Naive B cell (primary cell): ENCODE measurements at places on chromosomes 2 and 18. TPM values are rescaled to one million over a fixed set of nuclear protein-coding genes. Genes with fewer than 3 reads are reported as not detected.

FOXI3 gene
- polyA plus RNA-seq = not detected

ASAP2 gene
- polyA plus RNA-seq = not detected

C2orf72 gene
- polyA plus RNA-seq = not detected

GLB1L gene
- not detected for polyA plus RNA-seq

GRCh38 chr2:9473985-9474360 lies 378 bp upstream of the IAH1 start:
- H3K4me1 ChIP-seq = peaks cover 18% of the 10 kb centered on the region
- no peak for DNase-seq
- H3K4me3 ChIP-seq = peak overlapping the region; percentile 89
- no peaks in the 10 kb centered on the region for H3K36me3 ChIP-seq
- H3K27me3 ChIP-seq = no peaks in the 10 kb centered on the region

GRCh38 chr18:11651899-11652298 lies 37.2 kb upstream of the GNAL start:
- no peak overlapping the region for H3K4me3 ChIP-seq
- peaks cover 7% of the 10 kb centered on the region for H3K4me1 ChIP-seq
- H3K36me3 ChIP-seq = peaks cover 6% of the 10 kb centered on the region
- no peak overlapping the region for H3K27ac ChIP-seq
- DNase-seq = no peak

DNA sequence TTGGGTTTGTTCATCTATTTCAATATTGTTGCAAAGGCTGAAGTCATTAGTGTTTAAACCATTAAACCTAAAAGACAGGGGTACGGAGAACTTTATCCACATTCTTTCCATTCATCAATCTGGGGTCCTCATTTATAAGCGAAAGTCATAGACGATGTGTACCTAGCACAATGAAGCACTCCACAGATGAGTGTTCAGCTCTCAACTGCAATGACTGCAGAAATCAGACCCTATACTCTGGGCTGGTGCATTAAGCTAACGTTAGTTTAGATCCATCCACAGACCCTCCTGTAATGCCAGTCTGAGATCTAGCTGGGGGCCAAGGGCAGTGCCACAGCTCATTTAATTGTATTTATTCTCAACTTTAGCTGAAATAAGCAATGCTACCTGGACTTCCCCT lies 155.2 kb downstream of the AFF3 start:
- peaks cover 13% of the 10 kb centered on the region for H3K4me1 ChIP-seq
- DNase-seq = no peak

- H3K27me3 ChIP-seq = no peaks in the 10 kb centered on the region
- no peak for DNase-seq
- peaks cover 79% of the 10 kb centered on the region for H3K4me1 ChIP-seq
- H3K4me3 ChIP-seq = no peak overlapping the region
- peak overlapping the region; percentile 53 for H3K27ac ChIP-seq
- H3K36me3 ChIP-seq = peaks cover 55% of the 10 kb centered on the region
These were observed 13.2 kb upstream of the TANK start for GRCh38 chr2:161146996-161147395.

GRCh38 chr18:21345840-21346239 lies 103.8 kb downstream of the GREB1L start:
- no peaks in the 10 kb centered on the region for H3K36me3 ChIP-seq
- H3K4me1 ChIP-seq = no peaks in the 10 kb centered on the region
- H3K27me3 ChIP-seq = peaks cover 6% of the 10 kb centered on the region

GRCh38 chr2:71292159-71292558 lies 39.4 kb upstream of the ZNF638 start:
- H3K27ac ChIP-seq = no peak overlapping the region
- no peak for DNase-seq
- H3K4me1 ChIP-seq = no peaks in the 10 kb centered on the region
- H3K27me3 ChIP-seq = no peaks in the 10 kb centered on the region

DNA sequence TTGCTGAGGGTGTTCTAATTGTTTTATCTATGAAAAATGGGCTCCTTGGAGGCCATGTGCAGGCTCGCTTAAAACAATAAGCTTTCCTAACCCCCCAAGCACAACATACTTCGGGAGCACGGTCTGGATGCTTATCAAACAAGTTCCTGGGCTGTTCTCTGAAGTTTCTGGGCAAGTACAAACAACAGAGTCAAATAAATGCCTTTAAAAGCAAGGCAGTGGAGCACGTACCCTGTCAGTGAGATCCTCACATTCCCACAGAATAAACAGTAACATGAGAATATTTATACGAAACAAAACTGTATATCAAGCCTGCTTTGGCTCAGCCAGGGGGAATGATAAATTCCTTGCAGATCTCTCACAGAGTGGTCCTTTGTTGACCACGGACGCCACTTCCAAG lies 44.8 kb downstream of the FTCDNL1 start:
- no peak overlapping the region for H3K4me3 ChIP-seq
- no peaks in the 10 kb centered on the region for H3K27me3 ChIP-seq
- no peak for DNase-seq
- H3K27ac ChIP-seq = no peak overlapping the region

DNA sequence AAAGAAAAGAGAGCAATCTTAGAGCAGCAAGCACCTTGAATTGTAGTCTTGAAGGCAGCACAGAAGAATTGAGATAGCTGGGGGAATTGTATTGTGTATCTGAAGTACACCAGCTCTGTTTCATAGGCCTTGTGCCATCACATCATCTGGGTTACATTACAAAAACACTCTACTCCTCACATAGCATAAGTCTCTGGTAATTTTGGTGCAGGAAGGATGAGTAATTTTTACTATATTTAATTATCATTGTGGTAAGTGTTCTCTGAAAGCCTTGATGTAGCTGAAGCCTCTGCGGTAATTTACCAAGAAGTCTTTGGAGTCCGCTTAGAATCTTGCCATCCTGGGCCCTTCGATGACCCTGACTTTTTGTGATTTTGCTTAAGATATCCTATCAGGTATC lies 291.1 kb downstream of the ARHGAP15 start:
- H3K4me1 ChIP-seq = peaks cover 38% of the 10 kb centered on the region
- no peak for DNase-seq
- no peaks in the 10 kb centered on the region for H3K36me3 ChIP-seq
- H3K4me3 ChIP-seq = no peak overlapping the region
- no peak overlapping the region for H3K27ac ChIP-seq

DNA sequence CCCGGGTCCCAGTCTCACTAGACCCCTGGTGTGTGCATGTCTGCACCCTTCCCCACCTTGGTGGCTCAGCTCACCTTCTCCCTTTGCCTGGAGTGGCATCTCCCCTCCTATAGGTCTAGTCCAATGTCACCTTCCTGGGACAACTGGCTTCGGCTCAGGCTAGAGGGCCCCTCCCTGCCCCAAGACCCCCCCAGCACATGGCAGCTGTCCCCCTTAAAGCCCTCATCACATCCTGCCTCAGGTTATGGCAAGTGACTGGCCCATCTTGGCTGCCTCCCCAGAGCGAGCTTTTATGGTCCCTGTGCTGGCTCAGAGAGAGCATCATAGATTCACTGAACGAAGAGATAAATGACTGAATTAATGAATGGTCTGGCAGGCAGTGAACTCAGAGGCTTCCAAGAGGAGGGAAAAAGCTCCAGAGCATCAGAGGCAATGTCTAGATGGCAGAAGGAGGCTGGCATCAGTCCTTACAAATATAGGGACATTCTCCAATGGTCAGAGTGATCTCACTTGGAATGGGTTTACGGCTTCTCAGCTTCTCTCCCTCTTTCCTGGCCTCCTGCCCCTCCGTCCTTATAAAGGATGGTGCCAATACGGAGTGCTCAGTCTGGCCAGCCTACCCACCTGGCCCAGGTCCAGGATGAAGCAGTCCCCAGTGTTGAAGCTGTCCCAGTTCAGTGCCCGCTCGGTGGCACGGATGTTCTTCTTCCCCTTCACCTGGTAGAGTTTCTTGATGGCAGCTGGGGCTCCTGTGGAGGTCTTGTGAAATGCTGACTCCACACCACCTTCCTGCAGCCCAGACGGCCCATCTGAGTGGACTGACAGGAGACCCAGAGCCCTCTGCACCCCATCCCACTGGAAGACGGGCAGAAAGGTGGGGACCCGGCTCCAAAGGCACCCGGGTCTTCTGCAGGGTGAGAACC lies 9.4 kb downstream of the CAPG start:
- peak overlapping the region; percentile 60 for H3K27ac ChIP-seq
- no peaks in the 10 kb centered on the region for H3K27me3 ChIP-seq
- H3K4me1 ChIP-seq = peaks cover 19% of the 10 kb centered on the region
- H3K4me3 ChIP-seq = no peak overlapping the region
- DNase-seq = no peak
- H3K36me3 ChIP-seq = no peaks in the 10 kb centered on the region

DNA sequence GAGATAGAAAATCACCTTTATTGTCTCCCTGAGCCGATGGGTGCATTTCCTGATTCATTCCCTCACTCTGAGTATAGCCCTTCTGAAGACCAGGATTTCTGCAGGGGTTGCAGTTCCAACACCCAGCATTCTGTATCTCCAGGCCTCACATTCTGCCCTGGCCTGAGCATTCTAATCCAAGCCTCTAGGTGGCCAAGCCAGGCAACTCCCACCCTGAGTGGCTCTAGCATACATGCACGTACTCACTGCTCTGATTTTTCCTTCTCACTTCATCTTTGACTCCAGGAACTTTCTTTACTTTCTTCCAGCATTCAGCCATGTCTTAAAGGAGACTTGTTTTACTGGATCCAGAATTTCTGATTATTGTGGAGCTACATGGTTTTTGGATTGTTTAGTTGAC lies 100.7 kb upstream of the STK39 start:
- H3K4me1 ChIP-seq = peaks cover 19% of the 10 kb centered on the region
- H3K27ac ChIP-seq = no peak overlapping the region
- no peak overlapping the region for H3K4me3 ChIP-seq
- no peak for DNase-seq
- H3K36me3 ChIP-seq = no peaks in the 10 kb centered on the region
